Body of pancreas (tissue), 4 donors: ENCODE measurements at places on chromosomes 1 and 21.

DNA sequence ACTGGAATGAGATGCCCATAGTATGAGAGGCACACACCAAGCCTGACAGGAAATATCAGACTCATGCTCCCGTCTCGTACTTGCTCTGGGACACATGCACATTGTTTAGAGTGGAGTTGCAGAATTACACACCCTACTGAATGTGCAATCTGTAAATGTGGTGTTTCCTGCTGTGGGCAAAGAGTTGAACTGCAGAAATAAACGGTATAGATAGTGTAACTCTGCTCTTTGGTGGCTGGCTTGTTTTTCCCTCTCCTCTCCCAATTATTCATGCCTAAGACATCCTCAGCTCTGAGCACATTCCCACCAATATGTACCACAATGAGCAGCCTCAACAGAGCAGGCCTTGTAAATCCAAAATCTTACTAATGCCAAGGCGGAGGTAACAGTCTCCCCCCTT is 90.1 kb upstream of the DIRAS3 start:
- no peak for DNase-seq

GRCh38 chr1:32741059-32741412 is 38.5 kb upstream of the SYNC start:
- DNase-seq = no peak

GRCh38 chr1:112870887-112871646 is 84.9 kb downstream of the SLC16A1 start:
- no peak for DNase-seq

GRCh38 chr21:32378956-32379355 is 13.9 kb downstream of the URB1 start:
- DNase-seq = no peak

DNA sequence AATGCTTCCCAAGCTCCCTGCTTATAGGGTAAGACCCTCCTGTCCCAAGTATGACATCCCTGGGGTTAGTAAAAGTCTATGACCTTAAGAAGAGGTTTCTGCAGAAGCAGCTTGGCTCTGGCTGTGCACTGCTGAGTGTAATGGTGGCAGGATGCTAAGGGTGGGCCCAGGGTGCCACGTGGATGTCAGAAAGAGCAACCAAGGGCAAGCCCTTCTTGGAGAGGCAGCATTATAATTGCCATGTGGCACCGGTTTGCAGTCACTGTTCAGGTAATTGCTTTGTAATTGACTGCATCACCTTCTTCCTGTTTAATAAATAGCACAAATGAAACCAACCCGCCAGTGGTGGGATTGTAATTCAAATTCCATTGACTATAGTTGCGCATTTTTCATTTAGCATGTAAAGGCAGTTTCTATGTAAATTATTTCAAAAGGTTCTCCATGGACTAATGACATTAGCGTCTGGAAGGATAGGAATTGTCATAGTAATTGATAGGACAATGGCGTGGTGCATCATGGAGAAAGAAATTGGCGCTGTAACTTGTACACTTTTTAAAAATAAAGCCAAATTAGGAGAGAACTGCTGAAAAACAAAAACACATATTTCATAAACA is 490.6 kb upstream of the VAMP3 start:
- DNase-seq = no peak

- no peak for DNase-seq
Measured at GRCh38 chr1:15592285-15592684, 7.4 kb upstream of the AGMAT start.

DNA sequence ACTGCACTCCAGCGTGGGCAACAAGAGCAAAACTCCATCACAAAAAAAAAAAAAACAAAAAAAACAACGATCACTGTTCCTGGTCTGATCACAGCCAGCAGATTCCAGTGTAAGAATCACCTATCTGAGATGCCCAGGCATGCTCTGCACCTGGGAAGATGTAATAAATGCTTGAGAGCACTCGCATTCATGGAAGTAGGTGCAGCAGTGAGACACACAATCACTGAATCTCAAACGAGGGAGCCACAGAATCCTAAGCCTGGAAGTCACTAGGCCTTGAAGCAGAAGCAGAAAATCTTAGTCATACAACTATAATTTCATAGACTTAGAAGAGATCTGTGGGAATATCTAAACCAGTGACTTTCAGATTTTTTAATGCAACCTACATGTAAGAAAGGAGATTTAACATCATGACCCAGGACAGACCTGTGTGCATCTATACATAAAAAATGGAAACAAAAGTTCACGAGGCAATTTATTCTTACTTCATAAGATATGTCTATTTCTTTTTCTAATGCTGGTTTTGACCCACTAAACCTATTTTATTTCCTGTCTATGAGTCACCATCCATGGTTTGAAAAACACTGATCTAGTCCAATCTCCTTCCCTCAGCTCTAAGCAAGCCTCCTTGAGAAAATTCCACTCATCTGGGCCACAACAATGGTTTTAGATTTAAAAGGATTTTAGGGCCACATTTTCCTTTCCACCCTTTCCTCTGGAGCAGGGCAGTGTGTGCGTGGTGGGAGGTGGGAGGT is 30.4 kb downstream of the RIMS3 start:
- no peak for DNase-seq

- peak; percentile 45 for DNase-seq
Measured at GRCh38 chr1:23627069-23627735, 64.4 kb upstream of the RPL11 start.

- DNase-seq = no peak
Measured at GRCh38 chr21:40244981-40245380, 377.7 kb downstream of the PCP4 start.

GRCh38 chr1:81679942-81680341 is 120.8 kb upstream of the ADGRL2 start:
- no peak for DNase-seq

DNA sequence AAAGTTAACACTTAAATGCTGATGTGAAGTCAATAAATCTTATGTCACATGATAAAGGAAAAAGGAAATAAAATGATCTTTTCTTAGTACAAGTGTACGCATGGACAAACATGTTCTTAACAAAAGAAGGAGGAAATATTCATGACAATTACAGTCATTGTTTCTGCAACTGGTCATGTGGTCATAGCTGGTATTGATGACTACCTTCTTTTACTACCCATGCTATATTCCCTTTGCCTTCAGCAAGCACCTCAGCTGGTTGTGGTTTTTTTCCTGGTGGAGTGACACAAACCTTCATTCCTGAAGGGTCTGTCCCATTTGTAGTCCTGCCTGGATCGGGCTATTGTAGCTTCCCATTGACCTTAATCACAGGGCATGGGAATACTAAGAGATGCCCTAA is 23.4 kb upstream of the TSHB start:
- no peak for DNase-seq

DNA sequence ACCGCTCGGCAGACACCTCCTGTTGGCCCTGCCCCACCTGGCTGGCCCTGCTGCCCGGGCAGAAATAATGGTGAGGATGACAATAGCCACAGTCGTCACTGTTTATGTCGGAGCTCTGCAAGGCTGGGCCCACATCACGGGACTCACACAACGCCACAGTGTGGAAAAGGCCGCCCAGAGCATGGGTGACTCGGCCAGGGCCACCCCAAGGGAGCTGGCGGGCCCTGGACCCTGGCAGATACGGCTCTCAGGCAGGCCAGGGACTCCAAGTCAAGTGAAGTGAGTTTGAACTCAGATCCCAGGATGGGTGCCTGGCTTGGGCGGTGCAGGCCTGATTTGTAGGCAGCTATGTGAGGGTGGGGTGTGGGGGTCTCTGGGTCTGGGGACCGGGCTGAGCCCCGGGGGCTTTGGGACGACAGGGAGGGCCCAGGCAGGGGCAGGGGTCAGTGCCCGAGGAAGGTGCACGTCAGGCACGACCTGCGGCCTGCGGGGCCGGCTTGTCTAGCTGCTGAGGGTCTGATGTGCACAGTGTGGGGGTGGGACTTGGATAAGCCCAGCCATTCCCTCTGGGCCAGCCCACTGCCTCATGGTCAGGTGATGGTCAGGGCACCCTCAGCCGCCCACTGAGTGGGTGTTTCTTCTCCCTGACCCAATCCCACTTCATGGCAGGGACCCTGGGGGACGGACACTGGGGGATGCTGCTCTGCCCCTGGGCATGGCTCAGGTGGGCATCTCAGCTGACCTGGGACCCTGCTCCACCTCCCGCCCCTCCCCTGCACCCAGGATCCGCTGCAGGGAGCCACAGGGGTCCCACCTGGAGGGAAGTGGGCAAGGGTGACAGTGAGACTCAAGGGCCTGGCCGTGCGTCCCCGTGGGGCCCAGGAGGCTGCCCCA is 1.0 kb downstream of the RNF223 start:
- DNase-seq = no peak

- DNase-seq = peak; percentile 55
Measured at GRCh38 chr1:226737819-226738420, 1.2 kb downstream of the ITPKB start.

- no peak for DNase-seq
Measured at GRCh38 chr1:100343897-100344296, 8.4 kb upstream of the CDC14A start.

- no peak for DNase-seq
Measured at GRCh38 chr1:80341021-80341420, 1334.5 kb upstream of the ADGRL4 start.

DNA sequence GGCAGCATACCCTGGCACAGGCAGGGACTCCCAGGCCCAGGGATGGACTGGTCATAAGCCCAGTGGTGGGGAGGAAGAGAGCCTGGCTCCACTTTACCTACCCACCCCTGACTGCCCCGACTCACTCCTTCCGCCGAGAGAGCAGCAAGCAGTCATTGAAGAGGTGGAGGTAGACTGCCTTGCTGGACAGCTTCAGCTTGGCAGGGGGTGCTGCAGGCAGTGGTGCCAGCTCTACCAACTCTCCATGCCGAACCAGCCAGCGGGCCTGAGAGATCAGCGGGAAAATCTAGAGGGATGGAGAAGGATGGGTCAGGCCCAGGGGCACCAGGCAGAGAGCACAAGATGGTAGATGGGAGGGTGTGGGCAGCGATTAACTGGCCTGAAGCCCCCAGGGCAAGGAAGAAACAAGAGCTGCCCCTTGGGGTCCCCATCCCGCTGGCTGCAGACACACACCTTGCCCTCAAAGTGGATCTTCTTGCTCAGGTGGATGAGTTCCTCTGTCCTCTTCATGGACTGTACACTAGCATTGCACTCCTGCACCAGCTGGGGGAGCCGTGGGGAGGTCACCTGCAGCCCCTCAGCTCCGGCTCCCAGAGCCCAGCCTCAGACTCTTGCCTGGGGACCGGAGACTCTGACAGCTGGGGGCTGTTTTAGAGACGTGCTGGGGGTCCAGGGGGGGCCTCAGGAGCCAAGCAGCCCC is 7.7 kb downstream of the ARHGEF19 start:
- peak; percentile 73 for DNase-seq

DNA sequence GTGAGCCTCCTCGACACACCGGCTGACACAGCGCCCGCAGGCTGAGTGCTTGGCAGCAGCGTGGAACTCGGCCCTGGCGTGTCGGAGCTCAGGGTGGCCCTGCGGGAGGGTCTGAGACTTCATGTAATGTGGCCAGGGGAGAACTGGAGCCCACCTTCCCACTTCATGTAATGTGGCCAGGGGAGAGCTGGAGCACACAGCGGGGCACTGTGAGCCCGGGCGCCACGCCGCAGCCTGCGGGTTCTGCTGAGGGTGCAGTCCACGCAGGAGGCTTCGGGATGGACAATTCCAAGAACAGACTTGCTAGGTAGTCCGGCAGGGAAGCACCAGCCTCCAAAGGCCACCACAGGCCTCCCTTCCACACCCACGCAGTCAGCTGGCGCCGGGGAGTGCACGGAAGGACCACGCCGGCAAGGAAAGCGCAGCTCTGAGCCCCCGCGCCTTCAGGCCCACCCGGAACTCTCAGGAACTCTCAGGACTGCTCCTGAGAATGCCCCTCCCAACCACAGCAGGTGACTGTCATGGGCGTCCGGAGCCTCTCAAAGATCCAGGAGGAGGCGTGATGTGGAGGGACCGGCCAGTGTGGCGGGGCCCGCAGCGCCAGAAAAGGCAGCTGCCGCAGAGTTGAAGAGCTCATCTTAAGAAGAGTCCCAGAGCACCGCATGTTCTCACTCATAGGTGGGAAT is 19.3 kb upstream of the ADARB1 start:
- no peak for DNase-seq

DNA sequence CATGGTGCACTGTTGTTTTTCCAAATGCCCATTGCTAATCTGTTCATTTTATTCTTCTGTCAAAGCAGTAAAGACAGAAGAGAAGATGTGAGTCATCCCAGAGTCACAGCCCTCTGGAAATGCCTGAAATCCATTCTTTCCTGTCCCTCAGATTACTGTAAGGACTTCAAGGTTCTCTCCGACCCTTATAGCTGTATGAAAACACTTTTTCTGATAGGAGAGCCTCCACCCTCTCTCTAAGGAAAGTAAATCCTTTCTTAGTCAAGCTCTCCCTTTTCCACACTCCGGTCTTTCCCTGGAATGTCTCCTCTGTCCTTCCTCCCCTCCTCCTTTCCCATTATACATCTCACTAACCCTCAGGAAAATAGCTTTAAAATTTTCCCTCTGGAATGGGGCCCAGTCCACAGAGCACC is 3.5 kb upstream of the PRDX6 start:
- DNase-seq = no peak

- DNase-seq = no peak
Measured at GRCh38 chr21:16337266-16337665, 607.5 kb downstream of the USP25 start.

DNA sequence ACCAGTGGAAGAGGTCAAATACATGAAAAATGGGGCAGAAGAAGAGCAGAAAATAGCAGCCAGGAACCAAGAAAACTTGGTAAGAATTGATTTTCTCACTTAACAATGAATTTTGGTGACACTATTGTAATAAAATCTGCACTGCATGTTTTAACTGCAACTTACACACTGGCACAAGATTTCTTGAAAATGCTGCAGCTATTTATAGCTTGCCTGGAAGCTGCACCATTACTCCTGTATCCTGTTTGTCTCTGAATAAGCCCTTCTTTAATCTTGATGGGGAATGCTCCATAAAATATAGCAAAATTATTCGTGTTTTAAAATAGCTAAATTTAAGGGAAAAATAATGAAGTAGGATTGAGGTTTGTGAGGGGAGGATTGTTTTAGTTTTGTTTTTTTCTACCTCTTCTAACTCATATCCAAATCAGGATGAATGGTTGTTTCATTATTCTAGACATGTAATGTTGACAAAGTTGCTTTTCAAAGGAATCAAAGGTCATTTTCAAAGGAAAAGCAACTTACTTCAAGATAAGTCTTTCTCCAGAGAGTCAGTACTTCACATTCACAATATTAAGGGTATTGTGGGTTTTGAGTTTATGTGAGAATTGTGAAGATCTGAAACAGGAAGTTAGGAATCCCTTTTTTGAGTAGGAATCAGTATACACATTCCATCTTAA is 120.9 kb downstream of the C1orf21 start:
- no peak for DNase-seq

GRCh38 chr1:83990734-83991133 is 8.2 kb downstream of the TTLL7 start:
- DNase-seq = no peak

GRCh38 chr1:27071049-27071416 is 58.4 kb upstream of the TENT5B start:
- DNase-seq = peak; percentile 50

- DNase-seq = no peak
Measured at GRCh38 chr1:9230869-9231533, 3.6 kb upstream of the H6PD start.

GRCh38 chr1:63704443-63704842 is 69.4 kb upstream of the ROR1 start:
- DNase-seq = peak; percentile 62

GRCh38 chr1:41341365-41341683 is 19.9 kb upstream of the FOXO6 start:
- DNase-seq = no peak

GRCh38 chr21:42191696-42192595 is 27.0 kb upstream of the ABCG1 start:
- DNase-seq = no peak

GRCh38 chr1:113850127-113850796 is 21.2 kb downstream of the PTPN22 start:
- DNase-seq = no peak
